ENCODE measurements at places on chromosomes 3 and 15.

- DNase-seq, result no peak
Measured at GRCh38 chr3:44802011-44802410, 40.4 kb downstream of the KIF15 start.

- no peak for DNase-seq
Measured at GRCh38 chr15:85541744-85542143, 161.3 kb downstream of the AKAP13 start.

GRCh38 chr3:72092778-72093177 lies 307.8 kb upstream of the PROK2 start:
- no peak for DNase-seq

GRCh38 chr3:180447136-180447535 lies 154.8 kb upstream of the TTC14 start:
- no peak for DNase-seq

DNA sequence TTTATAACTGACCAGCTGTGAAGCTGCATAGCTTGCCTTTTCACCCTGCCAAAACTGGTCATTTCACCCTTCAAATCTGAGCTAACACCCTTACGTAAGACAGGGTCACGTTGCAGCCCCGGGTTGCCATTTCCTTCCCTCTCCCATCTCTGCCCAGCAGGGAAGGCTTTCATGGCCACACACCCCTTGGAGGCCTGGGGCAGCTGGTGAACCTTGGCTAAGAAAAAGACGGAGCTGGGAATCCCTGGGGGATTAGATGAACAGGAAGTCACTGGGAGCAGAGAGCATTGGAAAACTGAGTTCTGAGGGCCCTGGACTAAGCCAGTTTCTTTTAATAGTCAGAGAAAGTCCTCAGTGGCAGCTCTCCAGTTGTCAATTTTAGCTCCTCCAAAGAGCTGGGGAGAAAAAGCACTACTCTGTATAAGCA lies 67.8 kb downstream of the TTC23 start:
- no peak for DNase-seq

GRCh38 chr3:182606905-182607504 lies 186.3 kb upstream of the ATP11B start:
- DNase-seq, result no peak

- no peak for DNase-seq
Measured at GRCh38 chr3:32480604-32481003, 22.0 kb downstream of the CMTM6 start.

DNA sequence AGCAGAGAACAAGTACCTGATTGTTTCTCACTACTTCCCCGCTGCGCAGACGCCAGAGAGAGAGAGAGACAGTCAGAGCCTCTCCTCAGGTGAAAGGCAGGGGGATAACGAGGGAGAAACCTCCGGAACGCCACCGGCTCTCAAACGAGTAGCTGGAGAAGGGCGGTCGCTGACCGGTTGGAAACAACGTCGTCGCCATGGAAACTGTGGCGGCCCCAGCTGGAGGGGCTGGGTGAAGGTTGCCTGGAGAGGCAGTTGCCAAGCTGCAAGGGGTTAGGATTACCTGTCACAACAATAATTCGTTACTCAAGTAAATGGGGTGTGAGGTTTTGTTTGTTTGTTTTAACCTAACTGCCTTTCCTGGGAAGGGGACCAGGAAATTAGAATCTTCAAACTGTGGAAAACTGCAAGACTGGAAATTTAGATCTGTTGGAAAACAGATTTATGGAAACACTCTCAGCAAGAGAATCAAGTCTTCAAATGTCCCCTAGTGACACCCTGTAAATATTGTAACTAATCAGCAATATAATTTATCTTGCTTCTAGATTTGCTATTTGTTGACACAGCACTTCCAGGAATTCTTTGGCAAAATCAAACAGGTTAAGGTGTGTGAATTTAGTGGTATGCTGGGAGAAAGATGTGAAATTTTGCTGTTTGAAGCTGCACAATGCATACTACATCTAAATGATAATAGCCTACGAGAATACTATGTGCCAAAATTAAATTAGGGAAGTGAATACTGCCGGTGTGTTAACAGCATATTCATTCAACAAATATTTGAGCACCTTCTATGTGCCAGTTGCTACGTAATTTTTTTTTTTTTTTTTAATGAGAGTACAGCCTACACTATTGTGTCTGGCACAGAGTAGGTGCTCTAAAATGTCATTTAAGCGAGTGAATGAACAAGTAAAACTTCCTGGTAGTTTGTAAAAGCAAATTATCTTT lies at the start of gene DNAH12:
TSS of gene DNAH12 (minus strand) at position 164 of the 945 bp plus-strand sequence. CDS start 1,474 bp downstream, outside the sequence.
- DNase-seq, result no peak

Data from SW 1271 (cell line).